ENCODE measurements at places on chromosomes 12 and 14.

DNA sequence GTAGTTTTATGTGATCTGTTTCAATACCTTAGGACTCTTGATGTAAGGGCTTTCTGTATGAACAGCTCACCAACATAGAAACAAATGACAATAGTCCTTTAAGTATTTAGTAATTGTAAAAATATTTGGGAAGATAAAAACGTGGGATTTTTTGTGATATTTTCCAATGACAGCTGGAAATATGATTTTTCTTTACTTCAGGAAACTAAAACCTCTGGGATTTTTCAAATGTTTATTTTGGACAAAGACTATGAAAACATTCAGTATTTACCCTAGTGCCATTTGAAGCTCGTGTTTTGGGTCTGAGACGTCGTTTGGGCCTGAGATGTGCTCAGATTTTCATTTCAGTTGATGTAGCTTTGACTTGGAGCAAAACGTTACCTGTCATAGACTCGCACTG is 240.0 kb downstream of the BMP4 start:
- DNase-seq: no peak

- no peak for DNase-seq
These were observed 46.9 kb upstream of the IGF1 start for GRCh38 chr12:102527171-102527720.

- no peak for DNase-seq
These were observed 4.6 kb downstream of the SMARCD1 start for GRCh38 chr12:50089730-50090129.

DNA sequence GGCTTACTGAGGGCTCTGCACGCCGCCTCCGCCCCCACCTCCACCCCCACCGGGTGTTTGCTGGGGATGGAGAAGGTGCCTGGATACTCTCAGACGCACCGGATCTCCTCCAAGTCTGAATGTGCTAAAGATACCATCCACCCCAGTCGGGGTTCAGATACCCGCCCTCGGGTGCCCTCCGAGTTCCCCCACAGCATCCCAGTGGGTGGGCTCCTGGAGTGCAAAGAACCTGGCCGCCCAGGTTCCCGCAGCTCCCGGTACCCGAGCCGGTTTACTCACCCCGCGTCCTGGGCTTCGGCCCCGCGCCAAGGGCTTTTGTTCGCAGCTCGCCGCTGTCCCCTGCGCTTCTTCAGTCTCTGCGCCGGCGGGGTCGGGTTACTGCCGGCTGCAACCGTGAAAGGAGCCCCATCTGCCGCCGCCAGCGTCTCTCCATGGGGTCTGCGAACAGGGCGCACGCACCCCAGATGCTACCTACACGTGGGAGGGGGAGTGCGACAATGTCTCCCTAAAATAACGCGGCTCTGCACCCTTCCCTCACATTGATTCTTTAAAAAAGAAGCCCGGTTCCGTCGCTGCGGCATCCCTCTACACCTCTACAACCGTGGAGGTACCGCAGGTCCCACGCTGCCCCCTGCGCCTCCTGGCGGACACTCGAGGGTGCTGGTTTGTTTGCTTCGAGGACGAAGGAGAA is at the start of gene CCDC177:
Gene CCDC177 (minus strand): TSS at position 609 of the 691 bp plus-strand sequence. CDS start 1,249 bp downstream, outside the sequence.
- DNase-seq: peak; percentile 50

DNA sequence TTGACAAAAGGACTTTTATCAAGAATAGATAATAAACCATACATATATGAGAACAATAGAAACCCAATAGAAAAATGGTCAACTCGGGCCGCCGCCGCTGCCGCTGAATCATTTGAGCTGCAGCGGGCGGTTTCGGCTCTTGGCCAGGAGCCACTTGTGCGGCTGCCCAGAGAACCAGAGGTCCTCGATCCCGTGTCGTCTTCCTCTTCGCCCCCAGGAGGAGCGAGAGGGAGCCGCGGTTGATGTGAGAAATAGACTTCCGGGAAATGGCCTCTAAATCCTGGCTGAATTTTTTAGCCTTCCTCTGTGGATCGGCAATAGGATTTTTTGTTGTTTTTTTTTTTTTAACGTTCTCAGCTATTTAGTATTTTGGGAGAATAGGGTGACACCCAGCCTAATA is 44.8 kb downstream of the CPSF6 start:
- no peak for DNase-seq

DNA sequence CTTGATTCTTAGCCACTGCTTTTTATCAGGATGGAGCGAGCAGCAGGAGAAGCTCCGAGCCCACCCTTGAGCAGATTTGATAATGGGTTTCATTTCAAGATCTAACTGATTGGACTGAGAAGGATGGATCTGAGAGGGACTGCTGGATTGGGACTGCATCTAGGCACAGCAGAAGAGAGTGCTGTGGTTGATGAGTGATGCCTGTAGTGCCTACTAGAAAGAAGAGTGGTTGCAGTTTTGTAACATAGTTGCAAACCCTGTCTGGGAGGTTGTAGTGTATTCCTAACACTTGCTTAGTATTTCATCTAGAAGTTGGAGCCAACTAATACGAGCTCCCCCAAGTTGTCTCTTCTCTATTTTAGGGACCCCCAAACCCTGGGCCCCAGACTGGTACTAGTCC is 88.7 kb downstream of the ASCL1 start:
- DNase-seq: no peak

DNA sequence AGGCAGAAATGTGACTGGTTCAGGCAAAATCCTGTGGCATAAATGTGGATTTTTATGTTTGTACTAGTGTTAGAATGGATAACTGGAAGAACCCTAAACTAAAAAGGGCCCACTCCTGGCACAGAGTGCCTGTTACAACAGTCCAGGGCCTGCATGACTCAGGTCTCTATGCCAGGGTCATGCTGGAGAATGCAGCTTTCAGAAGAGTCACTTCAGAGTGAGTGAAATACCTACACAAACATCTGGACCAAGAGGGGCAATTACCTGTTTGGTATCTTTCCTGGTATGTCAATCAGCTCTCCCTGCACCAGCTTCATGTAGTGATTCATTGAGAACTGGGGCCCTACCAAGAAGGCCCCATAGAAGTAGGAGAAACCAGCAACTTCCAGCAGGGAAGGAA is 10.0 kb downstream of the EMG1 start:
- no peak for DNase-seq

DNA sequence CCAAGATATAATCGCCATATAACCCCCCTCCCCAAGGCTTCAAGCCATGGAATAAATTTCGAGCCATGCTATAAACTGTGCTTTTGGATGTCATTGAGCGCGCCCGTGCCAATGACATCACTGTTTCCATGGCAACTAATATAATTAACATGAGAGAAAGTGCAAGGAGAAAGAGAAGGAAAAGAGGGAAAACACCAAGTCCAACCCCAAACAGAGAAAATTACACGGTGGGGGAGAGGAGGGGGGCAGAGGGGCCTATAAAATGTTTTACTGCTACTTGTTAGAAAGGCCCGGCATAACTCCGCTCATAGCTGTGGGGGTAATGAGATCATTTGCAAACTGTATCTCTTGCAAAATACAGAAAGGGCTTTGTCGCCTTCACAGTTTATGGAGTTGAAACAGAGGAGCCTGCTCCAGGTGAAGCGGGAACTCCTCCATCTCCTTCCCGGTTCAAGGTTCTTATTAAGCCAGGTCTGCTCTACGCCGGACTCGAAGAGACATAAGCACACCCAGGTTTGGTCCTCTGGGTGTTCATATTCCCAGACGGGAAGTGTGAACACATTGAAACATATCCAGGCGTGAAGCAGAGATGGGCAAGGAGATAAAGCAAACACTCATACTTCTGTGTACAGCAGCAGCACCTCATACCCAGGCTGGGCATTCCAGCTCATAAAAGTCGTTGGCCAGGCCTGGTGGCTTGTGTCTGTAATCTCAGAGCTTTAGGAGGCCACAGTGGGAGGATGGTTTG is 99.1 kb upstream of the MAP1LC3B2 start:
- DNase-seq: no peak

- DNase-seq: no peak
These were observed 4.1 kb downstream of the CLEC2B start for GRCh38 chr12:9864913-9865675.
